GM20000 (cell line): ENCODE measurements at places on chromosomes 2 and 18.

DNA sequence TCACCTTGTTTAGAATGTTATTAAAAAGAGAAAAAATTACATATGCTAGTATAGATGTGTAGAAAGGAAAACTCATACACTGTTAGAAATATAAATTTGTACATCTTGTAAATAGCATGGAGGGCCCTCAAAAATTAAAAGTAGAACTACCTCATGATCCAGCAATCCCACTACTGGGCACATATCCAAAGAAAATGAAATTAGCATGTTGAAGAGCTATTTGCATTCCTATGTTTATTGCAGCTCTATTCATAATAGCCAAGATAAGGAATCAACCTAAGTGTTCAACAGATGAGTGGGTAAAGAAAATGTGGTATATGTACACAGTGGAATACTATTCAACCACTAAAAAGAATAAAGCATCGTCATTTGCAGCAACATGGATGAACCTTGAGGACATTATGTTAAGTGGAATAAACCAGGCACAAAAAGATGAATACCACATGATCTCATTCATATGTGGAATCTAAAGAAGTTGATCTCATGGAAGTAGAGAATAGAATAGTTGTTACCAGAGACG lies 251.5 kb upstream of the THUMPD2 start:
- DNase-seq, result no peak

- DNase-seq, result no peak
Observed at GRCh38 chr2:20141056-20141762, 83.7 kb downstream of the SDC1 start.

GRCh38 chr2:130966149-130966774 lies 127.0 kb downstream of the FAM168B start:
- DNase-seq, result no peak

- DNase-seq, result no peak
Observed at GRCh38 chr2:15983496-15983895, 43.1 kb downstream of the MYCN start.

DNA sequence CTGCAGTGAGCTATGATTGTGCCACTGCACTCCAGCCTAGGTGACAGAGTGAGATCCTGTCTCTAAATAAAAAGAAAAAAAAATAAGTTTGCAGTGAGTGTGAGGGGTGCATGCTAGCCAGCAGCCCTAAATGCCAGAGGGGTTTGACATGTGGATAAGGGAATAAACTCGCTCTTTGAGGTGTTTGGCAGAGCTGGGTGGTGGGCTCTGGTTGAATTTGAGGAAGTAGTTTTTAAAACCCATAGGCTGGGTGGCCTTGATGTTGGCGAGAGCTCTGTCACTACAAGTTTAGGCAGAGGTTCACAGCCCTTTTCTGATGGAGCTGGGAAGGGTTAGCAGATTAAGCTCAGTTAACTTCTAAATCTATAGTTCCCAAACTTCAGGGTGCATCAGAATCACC lies 3.1 kb downstream of the ANXA4 start:
- DNase-seq, result no peak

DNA sequence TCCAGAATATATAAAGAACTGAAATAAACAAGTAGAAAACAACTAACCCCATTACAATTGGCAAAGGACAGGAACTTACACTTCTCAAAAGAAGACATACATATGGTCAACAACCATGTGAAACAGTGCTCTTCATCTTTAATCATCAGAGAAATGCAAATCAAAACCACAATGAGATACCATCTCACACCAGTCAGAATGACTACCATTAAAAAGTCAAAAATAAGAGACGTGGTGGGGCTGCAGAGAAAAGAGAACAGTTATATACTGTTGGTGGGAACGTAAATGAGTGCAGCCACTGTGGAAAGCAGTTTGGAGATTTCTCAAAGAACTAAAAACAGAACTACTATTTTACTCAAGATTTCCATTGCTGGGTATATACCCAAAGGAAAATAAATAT lies 1696.3 kb upstream of the TMEFF2 start:
- DNase-seq, result no peak
